ENCODE measurements at places on chromosomes 7 and 10.

GRCh38 chr10:93816123-93816747 lies 58.5 kb downstream of the LGI1 start:
- DNase-seq, result no peak

DNA sequence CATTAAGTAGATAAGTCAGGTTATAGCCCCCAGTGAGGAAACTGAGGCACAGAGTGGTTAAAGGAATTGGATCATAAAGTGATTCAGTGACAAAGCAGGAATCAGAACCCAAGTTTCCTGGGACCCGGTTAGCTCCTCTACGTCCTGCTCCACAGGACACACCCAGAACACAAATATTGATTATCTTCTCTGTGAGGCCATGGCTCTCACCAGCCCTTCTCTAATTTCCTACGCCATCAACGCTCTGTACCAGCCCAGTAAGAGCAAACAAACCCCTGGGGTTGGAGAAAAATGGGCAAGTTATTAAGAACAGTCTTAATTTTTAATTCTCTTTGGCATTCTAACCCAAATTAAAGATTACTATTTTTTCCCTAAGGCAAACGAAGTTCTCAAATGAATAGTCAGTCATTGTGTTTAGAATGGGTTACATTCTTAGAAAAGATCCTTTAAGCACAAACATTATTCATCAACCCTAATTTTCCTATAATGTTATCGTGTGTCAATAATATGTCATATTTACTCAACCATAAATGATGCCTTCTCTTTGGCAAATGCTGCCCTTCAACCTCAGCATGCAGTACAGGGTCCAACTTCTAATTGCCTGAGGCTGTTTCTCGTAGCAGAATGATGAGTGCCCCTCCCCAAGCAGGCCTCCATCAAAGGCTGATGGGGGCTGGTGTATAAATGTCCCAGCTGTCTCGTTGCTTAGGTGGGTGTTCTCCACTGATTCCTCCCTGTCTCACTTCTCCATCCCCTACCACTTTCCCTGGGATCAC lies 25.4 kb upstream of the TM9SF3 start:
- DNase-seq, result no peak

- no peak for DNase-seq
Measured at GRCh38 chr10:119637631-119638030, 13.5 kb upstream of the BAG3 start.

GRCh38 chr7:152173372-152174070 lies 148.0 kb downstream of the GALNT11 start:
- no peak for DNase-seq

DNA sequence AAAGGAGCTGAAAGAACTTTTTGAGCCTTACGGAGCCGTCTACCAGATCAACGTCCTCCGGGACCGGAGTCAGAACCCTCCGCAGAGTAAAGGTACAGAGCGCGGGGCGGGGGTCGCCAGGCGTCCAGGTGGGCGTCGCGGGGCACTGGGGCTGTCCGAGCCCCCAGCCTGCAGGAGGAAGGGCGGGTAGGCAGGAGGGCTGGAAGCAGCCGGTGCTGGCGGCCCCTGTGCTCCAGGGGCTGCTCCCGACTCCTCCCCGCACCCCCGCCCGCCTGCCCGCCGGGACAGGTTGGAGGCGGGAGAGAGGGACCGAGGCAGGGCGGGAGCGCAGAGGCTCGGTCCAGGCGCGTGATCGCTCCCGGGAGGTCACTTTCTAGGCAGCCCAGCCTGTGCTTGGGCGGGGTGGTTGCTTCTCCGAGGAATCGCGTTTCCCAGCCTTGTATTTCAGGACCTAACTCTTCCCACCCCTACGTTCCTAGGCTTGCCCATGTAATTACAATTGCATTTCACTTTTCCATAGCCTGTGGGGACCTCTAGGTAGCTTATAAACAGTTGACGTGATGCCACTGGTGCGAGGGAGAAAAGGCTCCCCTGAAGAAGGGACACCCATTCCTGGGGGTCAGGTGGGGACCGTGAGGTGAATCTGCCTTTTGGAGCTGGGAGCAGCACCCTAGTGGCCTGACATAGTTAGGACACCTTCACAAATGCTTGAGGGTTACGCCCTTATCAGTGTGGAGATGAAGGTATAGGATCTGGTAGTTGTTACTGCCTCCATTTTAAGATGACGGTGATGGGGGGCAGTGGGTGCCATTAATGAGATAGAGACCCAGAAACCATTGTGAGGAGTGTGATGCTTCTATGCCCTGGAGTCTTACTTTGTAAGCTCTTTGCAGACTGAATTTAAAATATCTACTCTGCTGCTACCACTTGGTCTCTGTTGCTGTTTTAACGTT lies 148.2 kb downstream of the CELF2 start:
- no peak for DNase-seq

- no peak for DNase-seq
Measured at GRCh38 chr7:28957751-28958234, 337 bp downstream of the TRIL start.

DNA sequence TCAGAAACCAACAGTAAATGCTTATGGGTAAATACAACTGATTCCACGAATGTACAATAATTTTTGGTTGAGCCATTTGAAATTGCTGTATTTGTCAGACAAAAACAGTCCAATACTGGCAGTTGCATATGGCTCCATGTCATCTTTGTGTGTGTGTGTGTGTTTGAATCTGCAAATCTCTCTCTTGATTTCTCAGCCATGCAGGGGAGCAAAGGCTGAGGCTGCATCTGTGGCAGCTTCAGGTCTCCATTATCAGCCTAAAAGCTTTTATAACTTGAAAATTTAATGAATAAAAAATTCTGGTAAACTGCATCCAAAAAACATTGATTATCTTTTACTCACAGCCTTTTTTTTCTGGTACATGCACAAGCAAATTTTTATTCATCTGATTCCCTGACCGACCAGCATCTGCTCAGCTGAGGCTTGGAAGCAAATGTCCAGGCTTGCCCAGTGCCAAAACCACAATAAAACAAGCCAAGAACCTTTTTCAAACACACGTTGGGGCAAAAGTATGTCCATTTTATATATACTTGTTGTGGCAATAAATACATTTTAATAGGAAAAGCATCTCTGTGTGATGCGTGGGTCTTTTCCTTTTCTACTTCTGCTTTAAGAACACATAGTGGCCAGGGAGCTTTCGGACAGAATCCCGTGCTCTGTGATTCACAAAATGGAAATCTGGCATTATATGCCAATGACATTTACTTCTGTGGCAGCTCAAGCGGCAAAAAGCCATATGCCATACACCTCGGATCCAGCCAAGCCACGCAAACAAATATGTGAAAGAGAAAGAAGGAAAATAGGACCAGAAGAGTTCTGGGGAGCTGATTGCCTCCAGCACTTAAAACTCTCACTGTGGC lies 275.6 kb upstream of the AOAH start:
- DNase-seq, result peak; percentile 82

DNA sequence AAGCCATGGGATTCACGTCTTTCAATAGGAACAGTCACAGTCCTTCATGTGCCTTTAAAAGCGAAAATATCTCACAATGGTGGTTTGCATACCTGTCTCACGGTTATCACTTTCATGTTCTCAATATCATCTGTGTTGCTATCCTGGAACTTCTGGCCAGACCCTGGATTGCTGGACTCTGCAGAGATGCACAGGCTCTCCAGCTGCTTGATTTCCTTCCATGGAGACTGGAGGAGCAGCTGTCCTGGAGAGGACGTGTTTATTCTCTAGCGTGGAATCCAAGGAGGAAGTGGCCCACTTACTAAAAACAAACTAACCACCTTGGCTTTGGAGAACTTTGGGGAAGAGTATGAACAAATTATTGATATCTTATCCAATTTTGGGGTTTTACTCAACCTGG lies 16.5 kb downstream of the BTBD16 start:
- no peak for DNase-seq

GRCh38 chr10:124561206-124561605 lies 99.6 kb downstream of the LHPP start:
- DNase-seq, result no peak

DNA sequence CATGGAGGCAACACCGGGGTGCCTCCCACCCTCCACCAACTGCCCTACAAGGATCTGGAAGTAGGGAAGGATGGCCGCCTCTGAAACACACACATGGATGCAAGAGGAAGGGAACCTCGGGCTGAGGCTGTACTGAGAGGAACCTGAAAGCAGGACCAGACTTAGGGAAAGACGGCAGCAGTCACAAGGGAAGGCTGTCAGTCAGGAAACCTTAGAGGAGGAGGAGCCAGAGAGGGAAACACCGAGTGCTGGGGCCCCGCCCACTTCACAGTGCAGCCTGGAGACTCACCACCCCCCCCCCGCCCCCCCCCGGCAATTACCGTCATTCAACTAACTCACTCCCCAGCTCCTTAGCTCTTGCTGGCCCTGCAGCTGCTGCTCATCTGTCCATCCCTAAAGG lies 2.5 kb downstream of the CYREN start:
- no peak for DNase-seq

DNA sequence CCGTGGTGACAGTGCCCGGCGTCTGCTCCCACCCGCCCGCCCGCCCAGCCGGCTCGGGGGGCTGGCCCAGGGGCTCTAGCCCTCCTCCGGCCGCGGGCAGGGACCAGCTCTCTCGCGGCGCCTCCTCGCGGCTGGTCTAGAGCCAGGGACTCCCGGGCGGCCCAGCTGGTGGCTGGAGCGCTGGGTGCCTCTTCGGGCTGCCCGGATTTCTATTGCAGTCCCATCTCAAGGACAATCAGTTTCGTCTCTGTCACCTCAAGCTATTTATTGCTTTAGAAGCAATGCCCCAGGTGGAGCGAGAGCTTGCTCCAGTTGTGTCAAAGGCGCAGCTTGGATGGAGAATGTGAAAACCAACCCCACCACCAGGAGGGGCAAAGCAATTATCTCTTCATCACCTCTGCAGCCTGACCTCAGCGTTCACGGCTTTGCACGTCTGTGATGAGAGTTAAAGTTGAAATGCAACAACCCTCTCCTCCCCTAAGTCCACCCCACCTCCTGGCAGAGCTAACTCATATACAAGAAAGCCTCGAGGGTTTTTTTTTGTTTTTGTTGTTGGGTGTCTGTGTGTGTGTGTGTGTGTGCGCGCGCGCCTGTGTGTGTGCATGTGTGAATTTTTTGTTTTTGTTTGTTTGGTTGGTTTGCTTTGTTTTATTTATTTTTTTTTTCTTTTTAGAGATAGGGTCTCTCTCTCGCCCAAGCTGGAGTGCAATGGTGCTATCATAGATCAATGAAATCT lies at the start of gene ITGA8:
Gene ITGA8 (minus strand): TSS at position 24 of the 736 bp plus-strand sequence. CDS start 151 bp downstream, outside the sequence.
- DNase-seq, result no peak

- DNase-seq, result peak; percentile 63
Measured at GRCh38 chr7:26375726-26376174, 84.1 kb downstream of the SNX10 start.

- DNase-seq, result no peak
Measured at GRCh38 chr7:132116369-132116768, 459.9 kb downstream of the PLXNA4 start.

- DNase-seq, result no peak
Measured at GRCh38 chr7:132390705-132391104, 185.6 kb downstream of the PLXNA4 start.

DNA sequence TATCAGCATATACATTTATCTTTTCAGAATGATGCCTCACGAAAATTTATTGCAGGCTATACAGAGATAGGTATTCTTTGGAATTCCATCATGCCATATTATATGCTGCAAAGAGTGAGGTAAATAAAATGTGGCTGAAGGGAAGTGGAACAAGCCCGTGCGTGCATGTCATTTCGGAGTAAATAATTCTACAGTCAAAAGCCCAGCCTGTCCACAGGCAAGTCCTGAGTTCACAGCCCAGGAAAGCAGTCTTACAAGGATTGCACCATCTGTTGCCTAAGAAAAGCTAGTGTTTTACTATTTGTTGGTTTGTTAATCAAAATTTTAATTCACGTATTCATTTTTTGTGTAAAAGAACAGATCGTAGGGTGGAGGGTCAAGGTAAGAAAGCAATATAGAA lies 292.4 kb upstream of the AKR1E2 start:
- DNase-seq, result no peak

DNA sequence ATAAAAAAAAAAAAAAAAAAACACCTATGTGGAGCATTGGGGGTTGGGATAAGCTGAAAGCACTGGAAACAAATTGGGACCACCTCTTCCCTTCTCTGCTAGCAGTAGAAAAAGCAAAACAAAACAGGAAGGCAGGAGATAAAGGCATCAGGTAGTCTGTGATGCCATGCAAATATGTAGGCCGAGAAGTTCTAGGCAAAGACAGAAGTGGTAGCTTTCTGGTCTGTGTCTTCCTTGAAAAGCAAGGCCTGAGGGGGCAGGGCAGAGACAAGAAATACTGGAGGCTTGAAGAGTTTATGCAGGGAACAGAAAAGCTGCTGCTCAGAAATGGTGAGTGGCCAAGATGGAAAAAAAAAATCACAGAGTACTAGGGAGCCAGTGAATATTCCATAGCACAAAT lies 111.1 kb downstream of the ELMO1 start:
- no peak for DNase-seq

DNA sequence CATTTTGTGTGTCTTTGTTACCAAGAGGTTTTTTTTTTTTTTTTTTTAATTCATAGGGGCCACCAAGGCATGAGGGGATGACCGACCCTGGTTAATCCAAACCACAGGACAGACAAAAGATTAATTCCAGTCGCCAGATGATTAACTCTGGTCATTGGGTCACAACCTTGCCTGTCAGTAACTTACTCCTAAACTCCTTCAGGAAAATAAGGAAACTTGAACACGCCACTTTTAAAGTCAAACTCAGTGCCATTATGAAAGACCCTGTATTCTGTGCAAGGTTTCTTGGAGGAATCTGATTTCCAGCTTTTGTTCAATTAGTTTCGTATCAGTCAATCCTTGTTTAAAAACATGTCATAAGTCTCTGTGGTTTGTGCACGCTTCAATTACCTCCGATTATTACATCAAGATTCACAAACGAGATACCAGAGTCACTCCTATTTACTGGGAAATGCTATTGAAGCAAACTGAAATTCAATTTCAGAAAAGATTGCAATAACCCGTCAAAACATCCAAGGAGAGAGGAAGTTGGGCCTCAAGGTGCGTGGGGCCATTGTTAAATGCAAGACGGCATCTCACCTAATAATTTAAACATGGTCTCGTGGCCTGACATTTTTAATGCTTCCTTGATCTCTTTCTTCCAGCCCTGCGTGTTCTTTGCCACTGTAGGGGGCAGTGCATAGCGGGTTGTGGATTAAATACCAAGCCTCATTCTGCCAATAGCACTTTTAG lies 44.0 kb downstream of the NRP1 start:
- DNase-seq, result no peak

- no peak for DNase-seq
Measured at GRCh38 chr7:106125417-106125816, 13.3 kb upstream of the SYPL1 start.

GRCh38 chr7:111408724-111409123 lies 153.6 kb downstream of the IMMP2L start:
- DNase-seq, result no peak

- DNase-seq, result no peak
Measured at GRCh38 chr7:109763611-109764010, 1193.9 kb downstream of the DNAJB9 start.

GRCh38 chr7:8092140-8092539 lies 123.5 kb downstream of the GLCCI1 start:
- DNase-seq, result no peak

- DNase-seq, result no peak
Measured at GRCh38 chr10:30625080-30625479, 4.5 kb downstream of the LYZL2 start.
